ENCODE measurements at places on chromosomes 4 and X.

- peak; percentile 32 for DNase-seq
These were observed 668.0 kb upstream of the LCORL start for GRCh38 chr4:18689308-18690115.

- no peak for DNase-seq
These were observed 165.5 kb downstream of the KLF8 start for GRCh38 chrX:56397636-56398035.

GRCh38 chr4:8729408-8730149, 137.0 kb downstream of the CPZ start:
- no peak for DNase-seq

DNA sequence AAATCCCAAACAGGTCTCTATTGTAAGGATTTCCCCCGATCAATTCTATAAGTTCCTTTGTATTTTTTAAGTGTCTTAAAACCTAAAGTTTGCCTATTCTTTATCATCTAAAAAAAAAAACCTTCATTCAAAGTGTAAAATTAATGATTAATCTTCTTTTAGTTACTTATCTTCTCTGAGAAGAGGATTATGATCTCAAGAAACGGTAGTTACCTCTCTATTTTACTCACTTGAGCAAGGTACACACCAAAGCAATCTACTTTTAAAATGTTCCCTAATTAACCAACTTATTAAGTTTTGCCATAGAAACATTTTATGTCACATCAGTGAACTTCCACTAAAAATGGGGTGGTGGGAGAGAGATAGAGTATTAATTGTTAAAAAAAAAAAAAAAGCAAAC, 15.2 kb upstream of the GALNT7 start:
- no peak for DNase-seq

GRCh38 chr4:74364256-74364651, 691 bp upstream of the EREG start:
- DNase-seq: no peak

GRCh38 chr4:1626151-1626550, 58.0 kb downstream of the FAM53A start:
- no peak for DNase-seq

- no peak for DNase-seq
These were observed 32.0 kb upstream of the MAP9 start for GRCh38 chr4:155408796-155409195.

DNA sequence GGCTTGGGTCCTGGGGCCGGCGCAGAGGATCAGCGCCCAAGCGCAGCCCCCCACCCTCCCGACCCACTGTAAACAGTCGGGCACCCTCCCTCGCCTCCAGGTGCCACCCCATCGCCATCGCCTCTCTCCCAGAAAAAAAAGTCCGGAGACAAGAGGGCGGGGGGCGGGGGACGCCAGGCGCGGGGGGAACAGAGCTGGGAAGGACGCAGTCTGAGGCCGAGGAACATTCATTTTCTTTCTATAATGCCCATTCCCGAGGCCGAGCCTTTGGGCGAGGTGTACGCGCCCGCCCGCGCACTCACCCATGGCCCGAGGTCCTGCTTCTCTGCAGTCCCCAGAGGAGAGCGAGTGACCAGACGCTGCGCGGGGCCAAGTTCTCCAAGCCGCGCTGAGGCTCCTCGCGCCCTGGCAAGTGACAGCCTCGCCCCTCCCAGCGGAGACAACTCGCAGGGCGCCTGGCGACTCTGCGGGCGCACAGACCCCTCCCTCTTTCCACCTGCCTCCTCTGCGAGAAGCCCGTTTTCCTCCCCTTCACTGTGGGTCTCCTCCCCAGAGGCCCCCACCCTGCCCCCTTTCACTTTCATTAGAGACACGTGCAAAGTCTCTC, 63.5 kb upstream of the WDR17 start:
- DNase-seq: no peak

- DNase-seq: no peak
These were observed 470.5 kb downstream of the BCOR start for GRCh38 chrX:39627257-39627656.

GRCh38 chr4:28117084-28117682, 1256.5 kb downstream of the STIM2 start:
- DNase-seq: no peak

DNA sequence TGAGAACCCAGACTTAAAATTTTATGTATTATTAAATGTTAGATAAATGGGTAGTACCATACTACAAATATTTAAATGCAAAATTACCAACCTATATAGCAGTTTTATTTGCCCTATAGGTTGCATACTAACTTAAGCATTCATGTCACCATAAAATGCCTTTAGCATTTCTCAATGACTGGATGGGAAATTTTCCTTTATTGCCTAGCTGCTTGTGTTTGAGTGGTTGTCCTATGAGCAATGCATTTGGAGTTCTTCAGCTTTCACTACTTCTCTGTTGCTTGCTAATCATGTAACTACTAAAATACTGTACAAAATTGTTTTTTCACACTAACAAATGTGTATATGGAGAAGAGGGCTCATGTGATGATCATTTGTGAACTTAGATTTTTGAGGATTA, 44.2 kb upstream of the CEP135 start:
- no peak for DNase-seq

GRCh38 chrX:19889582-19890342, 2.4 kb upstream of the SH3KBP1 start:
- DNase-seq: peak; percentile 47

- no peak for DNase-seq
These were observed 616 bp upstream of the KLHL34 start for GRCh38 chrX:21658746-21659145.

DNA sequence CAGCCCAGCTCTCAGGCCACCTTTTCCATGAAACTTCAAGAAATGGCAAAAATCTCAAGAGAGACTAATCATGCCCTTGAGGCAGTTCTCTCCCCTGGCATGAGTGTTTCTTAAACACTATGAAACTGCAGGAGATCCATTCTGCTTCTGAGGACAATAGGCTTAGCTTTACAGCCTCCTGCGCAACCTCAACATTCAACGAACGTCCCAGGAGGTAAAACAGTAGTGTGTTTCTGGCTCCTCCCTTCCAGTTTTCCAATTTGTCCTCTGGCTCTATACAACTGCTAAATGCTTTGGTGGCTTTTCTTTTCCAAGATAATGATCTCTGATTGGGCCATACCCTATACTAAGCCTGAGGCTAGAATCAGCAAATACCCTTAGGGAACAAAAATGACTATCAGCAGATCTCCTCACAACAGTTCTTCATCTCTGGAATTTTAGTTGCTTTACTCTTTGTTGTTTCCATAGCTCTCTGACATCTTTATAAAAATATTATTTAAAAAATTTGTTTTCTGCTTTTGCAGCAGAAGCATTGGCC, 87.0 kb upstream of the FAT1 start:
- no peak for DNase-seq

DNA sequence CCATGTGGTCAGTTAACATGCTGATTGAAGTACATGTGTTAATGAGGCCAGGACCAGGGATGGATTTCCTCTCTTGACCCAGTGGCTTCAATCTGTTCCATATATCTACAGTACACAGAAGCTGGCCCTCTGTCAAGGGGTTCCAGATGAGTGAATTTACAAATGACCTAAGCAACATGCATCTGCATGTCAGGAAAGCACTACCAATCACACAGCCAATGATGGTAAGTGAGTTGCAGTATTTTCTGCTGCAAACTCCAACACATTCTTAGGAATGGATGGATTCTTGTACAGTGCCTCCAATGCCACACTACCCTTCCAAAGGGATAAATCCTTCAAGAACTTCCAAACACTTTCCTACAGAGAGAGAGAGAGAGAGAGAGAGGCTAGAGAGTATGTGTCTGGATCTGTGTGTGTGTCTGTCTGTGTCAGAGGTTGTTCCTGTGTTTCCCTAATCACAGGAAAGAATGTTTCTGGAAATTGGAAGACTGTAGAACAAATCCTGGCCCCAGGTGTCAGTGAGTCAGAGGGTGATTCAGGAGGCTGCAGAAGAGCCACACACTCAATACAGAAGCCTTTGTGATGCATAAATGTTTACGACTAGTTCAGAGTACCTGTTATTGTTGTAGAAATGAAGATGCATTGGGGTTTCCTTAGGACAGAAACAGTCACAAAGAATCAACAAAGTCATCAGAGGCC, 107.5 kb downstream of the GUCY2F start:
- DNase-seq: no peak

DNA sequence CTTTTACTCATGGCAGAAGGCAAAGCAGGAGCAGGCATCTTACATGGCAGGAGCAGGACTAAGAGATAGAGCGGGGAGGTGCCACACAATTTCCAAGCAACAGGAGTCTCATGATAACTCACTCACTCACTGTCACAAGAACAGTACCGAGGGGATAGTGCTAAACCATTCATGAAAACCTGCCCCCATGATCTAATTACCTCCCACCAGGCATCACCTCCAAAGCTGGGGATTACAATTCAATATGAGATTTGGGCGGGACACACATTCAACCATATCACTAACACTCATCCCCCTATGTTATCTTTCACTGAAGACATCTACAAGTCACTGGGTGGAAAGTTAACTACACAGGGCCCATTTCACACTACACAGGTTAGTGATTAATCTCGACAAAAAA, 25.4 kb upstream of the GLRB start:
- no peak for DNase-seq
